ENCODE measurements at places on chromosomes 1 and 21.

DNA sequence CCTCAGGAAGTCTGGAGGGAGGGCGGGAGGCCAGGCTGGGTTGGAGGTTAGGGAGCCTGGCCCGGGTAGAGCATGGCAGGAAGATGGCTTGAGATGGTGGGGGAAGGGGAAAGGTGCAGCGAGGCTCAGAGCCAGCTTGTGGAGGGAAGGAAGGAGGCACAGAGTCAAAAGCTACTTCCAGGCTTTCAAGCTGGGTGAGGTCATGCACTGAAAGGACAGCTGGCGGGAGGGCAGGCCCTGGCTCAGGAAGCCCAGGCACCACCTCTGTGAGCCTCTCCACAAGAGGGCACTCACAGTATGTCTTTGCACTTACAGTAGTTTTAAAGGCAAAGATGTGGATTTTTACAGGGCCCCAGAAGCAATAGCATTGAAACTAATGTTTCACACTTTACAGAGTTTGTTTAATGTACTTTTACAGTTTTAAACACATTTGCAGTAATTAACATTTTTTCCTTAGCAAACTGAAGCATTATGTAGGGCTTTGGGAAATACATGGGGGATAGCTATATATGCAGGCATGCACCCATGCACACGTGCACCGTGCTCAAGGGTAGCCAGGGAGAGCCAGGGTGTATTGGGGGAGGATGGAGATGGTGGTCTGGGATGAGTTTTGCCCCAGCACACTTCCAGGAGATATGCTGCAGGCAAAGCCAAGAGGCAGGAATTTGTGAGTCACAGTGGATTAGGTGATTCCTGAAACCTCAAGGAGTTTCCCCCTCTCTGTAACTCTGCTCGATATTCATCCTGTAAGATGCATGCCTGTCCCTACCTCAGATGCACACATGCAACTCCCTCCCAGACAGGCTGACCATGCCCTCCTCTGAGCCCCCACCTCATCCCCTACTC is 6.1 kb upstream of the ADAM15 start:
- peak; percentile 67 for DNase-seq

- DNase-seq = no peak
Measured at GRCh38 chr1:222750651-222751050, 13.6 kb downstream of the FAM177B start.

- no peak for DNase-seq
Measured at GRCh38 chr21:14677013-14677412, 130.9 kb upstream of the SAMSN1 start.

- DNase-seq = no peak
Measured at GRCh38 chr1:167365360-167365759, 144.7 kb downstream of the POU2F1 start.

- no peak for DNase-seq
Measured at GRCh38 chr1:31523012-31523411, 53.3 kb upstream of the TINAGL1 start.

DNA sequence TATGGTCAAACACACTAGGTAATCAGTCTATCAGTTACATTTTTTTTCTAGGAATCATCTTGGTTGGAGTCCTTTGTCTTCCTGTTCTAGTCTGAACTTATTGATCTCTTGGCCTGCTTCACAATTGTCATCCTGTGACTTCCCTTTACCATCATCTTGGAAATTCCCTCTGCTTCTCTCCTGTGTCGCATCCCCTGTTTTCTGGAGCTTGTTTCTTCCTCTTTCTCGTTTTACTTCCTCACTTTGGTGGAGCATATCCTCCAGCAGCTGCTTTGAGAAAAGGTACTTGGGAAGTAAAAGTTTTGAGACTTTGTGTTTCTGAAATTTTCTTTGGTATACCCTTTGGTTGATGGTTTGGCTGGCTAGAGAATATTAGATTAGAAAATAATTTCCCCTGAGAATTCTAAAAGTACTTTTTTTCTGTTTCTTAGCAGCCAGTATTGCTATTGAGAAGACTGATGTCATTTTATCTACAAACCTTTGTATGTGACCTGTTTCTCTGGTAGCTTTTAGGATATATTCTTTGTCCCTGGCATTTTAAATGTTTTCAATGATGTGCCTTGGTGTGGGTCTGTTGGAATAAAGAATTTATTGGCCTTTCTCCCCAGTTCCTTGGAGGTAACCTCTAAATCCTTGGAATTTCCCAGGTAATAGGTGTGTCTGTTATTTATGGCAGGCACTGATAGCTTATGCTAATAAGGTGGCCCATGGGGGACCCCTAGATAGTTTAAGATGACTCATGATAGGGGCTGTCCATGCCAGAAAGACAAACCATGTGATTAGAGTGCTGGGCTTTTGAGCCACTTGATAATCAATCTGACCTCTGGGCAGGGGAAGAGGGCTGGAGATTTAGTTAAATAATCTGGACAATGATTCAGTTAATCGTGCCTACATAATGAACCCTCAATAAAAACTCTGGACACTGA is 6.1 kb upstream of the MYCL start:
- no peak for DNase-seq

GRCh38 chr1:89312572-89312971 is 39.9 kb upstream of the GBP5 start:
- no peak for DNase-seq

- DNase-seq = no peak
Measured at GRCh38 chr1:89808441-89809117, 12.3 kb upstream of the LRRC8D start.

GRCh38 chr1:231694465-231695077 is 68.0 kb downstream of the DISC1 start:
- no peak for DNase-seq

DNA sequence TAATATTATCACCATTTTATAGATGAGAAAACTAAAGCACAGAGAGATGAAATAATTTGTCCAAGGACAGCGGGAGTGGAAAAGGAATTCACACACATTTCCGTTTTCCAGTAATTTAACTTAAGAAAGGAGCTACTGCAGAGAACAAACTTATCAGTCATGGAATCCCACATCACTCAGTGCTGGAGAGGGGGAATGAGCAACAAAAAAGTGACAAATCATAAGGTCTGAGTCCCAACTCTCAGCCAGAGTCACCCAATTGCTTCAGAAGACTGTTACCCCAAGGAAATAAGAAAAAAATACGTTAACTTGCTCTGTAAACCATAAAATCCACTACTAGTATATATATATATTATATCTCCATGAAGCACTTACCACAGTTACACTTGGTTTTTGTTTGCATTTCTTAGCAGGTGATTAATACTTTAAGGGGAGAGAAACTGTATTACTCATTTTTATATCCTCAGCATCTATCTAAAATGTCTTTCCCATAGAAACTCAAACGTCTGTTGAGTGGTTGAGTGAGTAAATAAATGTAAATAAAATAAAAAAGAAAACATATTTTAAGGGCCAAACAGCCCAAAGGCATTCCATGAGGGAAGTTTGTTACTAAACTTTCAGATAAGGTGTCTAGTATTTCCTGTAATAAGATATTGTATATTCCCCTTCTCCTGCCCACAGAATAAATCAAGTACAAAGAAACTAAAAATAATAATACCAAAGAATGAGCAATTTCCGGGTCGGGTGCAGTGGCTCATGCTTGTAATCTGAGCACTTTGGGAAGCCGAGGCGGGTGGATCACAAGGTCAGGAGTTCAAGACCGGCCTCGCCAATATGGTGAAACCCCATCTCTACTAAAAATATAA is 76.8 kb downstream of the SLC45A1 start:
- DNase-seq = no peak

- DNase-seq = peak; percentile 43
Measured at GRCh38 chr1:156910309-156910782, 10.1 kb upstream of the LRRC71 start.

DNA sequence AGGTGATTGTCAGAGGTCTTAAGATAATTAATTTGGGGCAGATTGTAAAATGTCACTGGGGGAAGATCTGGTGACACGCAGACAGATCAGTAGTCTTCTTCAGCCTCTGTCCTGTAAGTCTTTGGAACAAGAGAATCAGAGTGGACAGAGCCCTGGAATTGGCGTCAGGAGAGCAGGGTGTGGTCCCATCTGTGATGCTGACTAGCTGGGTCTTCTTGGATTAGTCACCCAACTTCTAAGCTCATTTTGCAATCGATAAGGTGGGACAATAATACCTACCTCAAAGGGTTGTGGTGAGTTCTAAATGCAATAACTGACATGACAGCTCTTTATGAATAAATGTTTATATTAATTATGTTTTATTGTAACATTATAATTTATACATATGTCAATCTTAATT is 4.8 kb downstream of the FASLG start:
- DNase-seq = no peak

- no peak for DNase-seq
Measured at GRCh38 chr1:193181536-193181935, 4.9 kb downstream of the B3GALT2 start.

- DNase-seq = peak; percentile 17
Measured at GRCh38 chr1:110916669-110917306, 43.8 kb downstream of the CD53 start.

DNA sequence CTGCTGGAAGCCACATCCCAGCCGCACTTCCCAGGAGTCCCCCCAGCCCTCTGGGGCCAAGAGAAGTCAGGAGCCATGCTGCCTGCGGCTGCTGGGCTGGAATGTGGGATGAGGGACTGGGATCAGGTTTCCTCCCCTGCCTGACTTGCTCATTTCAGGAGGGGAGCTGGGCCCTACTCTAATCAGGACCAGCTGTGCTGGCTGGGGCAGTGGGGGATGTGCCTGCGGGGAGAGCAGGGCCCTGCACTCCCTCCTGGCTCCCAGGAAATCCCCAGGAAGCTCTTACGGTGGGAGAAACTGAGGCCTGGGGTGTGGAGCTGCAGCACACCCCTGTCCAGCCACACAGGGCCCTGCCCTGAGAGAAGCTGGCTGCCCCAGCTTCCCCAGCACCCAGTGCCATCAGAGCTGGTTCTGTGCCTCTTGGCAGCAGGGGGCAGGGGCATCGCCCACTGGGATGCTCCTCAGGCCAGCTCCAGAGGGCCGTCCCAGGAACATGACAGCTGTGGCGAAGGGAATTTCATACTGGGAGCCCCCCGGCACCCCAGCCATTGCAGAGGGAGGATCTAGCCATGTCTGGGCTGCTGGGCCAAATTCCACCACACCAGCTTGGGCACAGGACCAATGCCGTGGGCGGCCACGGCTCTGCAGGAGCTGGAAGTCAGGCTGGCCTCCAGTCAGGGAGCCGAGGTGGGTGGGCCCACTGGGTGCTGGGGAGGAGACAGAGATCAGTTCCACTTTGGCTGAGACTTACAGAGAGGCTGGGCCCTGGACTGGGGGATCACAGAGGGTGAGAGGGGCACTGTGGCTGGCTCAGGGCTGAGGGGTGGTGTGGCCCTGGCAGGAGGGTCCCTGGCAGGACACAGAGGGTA is 21.3 kb upstream of the PRSS38 start:
- DNase-seq = no peak

- DNase-seq = no peak
Measured at GRCh38 chr1:222794656-222795474, 20.0 kb upstream of the DISP1 start.

GRCh38 chr1:155078469-155079209 is at the start of gene EFNA3:
EFNA3 (plus strand) TSS chr1:155078837; CDS start chr1:155078942, 105 bp downstream.
- peak; percentile 45 for DNase-seq

DNA sequence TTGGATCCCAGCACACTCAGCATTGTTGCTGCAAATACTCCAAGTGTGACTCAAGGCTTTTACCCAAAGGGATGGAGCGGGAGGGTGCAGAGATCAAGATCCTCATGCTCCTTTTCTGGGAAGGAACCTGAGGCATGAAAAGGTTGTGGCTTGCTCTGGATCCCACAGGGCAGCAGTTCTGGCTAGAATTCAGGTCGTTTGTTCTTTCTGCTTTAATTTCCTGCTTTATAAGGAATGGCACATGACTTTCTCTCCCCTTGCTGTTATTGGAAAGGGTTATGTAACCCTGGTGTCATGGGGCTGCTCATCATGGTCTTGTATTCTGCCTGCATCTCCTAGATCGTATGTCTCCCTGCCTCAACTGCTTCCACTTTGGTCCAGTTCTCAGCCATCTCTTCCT is 101.6 kb downstream of the NOS1AP start:
- no peak for DNase-seq

DNA sequence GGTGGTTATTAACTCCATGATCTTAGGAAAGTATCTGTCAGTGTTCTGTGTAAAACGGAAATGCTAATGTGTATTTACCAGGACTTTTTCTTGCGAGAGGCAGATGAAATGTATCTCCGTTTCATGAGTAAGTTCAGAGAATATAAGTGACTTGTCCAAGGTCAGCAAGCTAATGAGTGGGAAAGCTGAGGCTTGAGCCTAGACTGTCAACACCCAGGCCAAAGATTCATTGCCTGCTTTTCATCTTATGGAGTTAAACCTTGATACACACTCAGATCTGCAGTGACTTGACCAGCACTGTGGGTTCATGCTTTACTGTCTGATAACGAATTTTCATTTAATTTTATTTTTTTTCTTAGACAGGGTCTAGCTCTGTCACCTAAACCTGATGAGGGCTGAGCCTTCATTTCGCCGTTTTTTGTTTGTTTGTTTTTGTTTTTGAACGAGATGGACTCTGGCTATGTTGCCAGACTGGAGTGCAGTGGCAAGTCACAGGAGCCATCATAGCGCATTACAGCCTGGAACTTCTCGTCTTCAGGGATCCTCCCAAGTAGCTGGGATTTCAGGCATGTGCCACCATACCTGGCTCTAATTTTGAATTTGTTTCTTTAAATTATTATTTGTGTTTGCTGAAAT is 918 bp upstream of the JTB start:
- DNase-seq = no peak

DNA sequence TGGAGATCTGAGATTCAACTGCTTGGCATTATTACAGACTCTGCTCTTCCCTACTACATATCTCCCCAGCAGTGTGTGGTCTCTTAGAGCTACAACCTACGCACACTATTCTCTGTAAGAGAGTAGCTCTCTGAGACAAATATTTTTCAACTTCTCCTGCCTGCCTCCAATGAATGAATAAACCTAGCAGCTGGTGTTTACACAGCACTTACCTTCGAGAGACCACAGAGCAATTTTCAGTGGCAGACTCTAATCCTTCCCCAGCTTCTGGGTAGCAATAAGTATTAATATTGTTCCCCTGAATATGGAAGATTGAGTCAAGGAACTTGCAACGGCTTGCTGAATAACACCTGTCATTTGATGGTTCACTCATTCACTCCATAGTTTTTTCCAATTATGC is 350.9 kb upstream of the SPAG17 start:
- no peak for DNase-seq
